Germinal center (tissue), 1 donor: ENCODE measurements at places on chromosomes 1 and 21.

DNA sequence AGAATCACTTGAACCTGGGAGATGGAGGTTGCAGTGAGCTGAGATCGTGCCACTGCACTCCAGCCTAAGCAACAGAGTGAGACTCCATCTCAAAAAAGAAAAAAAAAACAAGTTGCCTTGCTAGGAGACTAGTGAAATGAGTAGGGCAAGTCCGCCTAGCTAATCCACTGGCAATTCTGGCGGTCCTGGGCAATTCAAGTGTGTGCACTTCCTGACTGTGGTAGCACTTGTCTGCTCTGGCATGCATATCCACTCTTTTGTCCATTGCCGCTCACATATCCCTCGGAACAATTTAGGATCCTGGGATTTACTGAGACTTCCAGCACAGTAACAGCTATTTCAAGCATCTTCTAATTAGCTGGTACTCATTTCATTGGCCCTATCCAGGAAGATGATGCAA is 426.3 kb upstream of the ADGRL2 start:
- no peak for DNase-seq

- DNase-seq = no peak
These were observed 57.2 kb downstream of the TGFBR3 start for GRCh38 chr1:91828583-91829281.

DNA sequence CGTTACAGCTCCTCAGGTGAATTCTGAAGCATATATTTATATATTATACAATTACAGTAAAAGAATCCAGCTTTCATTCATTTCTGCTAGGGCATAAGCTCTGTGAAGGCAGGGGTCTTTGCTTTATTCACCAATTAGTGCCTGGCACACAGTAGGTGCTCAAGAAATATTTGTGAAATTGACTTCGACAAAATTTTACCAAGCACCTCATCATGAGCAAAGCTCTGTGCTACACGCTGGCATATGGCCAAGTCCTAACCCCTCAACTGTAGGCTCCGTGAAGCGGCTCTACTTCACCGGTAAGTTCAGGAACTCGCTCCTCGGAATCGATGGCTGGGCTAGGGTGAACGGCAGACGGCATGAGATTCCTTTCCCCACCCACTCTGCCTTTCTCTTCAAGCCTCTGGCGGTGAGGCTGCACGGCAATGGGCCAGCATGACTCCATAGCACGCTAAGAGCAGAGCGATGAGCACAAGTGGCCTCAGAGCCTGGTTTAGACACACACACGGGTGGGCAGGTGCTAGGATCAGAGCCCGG is 8.7 kb downstream of the C1orf174 start:
- no peak for DNase-seq

GRCh38 chr1:235021815-235022214 is 106.8 kb downstream of the TOMM20 start:
- no peak for DNase-seq

DNA sequence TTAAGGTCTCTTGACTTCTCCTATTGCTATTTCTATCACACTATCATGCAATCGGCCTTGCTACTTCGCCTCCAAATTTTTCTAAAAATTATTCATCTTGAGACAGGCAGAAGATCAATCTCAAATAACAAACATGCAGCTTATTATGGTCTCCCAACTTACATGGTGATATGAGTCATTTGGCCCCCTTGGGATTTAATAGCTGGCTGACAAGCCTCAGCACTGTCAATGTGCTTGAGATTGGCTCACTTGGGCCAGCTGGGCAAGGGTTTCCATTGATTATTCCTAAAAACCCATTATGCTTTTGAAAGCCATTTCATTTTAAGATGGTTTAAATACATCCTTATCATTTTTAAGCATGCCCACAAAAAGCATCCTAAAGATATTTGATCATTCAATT is 224.5 kb upstream of the NFIA start:
- no peak for DNase-seq

DNA sequence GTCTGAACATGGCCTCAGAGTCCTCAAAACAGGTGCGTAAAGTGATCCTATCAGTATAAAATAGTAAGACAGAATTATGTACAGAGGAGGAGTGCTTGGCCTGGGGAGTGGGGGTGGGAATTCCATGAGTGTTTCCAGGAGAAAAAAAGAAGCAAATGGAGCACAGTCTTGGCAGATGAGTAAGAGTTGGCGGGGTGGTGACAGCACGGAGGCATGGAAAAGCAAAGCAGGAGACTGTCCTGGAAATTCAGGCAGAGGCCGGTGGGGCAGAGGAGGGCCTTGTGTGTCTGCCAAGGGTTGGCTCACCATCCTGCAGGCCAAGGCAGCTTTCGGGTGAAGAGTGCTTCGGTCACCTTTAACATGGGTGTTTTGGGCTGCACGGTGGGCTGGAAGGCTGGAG is 63.4 kb downstream of the OPTC start:
- no peak for DNase-seq

DNA sequence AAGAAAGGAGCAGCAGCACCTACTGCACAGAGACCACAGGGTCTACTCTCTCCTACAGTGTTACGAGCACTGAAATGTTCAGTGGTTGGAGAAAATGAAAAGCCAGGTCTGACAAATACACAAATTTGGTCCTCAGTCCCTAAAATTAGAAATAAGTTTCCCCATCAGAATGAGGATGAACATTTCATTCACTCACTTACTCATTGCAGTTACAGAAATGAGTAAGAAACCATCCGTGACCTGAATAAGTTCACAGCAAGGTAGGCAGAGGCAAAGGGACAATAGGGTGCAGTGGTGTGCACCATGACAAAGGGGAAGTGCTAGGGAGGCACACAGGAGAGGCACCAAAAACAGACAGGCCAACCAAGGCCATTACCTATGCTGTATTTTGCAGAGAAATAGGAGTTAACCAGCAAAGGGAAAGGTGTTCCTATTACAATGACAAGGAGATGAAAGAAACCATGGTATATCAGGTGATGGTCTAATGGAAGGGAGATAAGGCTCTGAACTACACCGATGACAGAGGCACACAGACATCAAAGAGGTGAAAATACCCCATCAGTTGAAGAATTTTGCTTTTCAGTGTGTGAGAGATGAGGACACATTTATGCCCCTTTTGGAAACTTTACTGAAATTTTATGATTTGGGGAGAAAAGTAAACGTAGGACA is 29.4 kb downstream of the VAV3 start:
- DNase-seq = peak; percentile 63

DNA sequence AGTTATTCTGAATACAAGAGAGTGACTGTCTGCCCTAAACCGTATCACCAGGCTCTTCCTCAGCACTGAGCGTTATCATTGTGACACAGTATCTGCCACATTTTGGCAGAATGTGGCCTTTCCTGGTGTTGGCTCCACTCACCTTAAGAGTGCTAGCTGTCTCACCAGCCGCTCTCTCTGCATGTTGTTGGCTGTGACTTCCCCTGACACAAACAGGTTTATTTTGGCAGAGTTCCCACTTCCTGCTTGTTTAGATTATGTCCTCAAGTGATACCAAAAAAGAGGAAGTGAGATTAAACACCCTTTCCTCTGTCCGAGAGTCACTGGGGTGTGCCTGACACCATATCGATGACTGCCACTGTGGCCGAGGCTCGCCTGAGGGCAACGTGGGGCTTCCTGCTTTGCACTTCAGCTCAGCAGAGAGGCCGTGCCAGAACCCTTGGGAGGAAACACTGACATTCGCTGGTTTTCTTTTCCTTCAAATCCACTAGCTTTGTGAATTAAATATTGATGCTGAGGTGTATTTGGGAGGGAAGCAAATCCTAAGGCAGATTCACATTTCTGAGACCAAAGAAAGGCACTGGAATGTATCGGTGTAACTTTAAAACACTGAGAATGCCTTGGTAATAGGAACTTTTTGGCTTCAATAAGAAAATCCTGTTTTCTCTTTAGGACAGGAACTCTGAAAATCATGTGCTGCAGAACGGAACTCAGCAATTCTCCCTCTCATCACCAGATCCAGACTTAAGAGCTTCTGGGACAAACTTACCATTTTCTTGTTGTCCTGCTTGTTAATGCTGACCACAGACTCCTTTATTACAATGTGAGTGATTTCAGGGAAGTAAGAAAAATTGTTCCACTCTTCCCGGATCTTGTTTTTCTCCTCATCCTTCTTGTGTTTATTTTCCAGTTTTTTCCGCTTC is 102.1 kb downstream of the JAK1 start:
- peak; percentile 71 for DNase-seq

DNA sequence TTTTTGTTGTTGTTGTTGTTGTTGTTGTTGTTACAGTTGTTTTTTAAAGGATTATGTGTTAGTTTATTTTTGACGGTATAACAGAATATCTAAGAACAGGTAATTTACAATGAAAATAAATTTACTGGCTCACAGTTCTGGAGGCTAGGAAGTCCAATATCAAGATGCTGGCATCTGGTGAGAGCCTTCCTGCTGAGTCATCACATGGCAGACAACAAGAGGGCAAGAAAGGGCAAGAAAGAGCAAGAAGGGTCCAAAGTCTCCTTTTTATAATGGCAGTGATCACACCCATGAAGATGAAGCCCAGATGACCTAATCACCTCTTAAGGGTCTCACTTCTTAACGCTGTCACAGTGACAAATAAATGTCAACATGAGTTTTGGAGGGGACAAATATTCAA is 142.1 kb downstream of the NEGR1 start:
- DNase-seq = no peak

DNA sequence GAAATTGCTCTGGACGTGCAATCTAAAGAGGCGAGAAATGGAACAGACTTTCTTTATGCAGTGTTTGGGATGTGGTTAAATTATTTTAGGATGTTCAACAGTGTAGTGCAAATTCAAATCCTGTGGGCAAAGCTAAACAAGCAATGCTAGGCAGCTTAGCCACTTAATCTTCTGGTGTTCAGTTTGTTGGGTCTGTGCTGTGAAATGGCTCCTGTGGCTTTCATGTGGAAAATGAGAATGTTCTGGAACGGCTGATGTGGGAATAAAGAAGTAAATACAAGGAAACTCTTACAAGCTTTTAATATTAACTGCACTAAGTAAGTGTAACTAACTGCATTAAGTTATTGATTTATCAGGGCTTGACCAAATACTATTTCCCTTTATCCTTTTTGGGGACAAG is 766.6 kb downstream of the ADGRL2 start:
- no peak for DNase-seq

GRCh38 chr1:110945626-110946025 is 18.1 kb downstream of the LRIF1 start:
- no peak for DNase-seq

GRCh38 chr1:168497376-168497950 is 46.3 kb downstream of the XCL2 start:
- DNase-seq = no peak

DNA sequence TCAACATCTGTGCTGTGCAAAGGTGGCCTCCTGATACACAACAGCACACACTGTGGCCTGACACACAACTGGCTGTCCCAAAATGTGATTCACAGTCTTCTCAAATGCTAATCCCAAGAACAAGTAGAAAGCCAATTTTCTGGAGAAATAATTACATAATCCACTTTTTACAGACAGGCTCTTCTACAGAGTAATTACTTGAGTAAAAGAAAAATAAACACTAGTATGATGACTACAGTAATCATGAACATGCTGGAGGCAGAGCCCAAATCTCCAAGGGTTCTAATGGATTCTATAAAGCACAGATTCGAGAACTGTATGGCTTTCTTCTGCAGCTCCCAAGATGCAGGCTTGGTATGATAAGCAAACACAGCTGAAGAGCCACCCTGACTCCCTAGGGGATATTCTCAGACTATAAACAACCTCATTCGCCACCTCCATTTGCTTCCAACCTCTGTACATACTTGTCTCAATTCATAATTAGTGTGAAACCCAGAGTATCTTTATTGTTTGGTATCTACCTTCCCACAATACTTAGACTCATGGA is 81.9 kb downstream of the SIPA1L2 start:
- DNase-seq = no peak

GRCh38 chr1:156848461-156849150 is 10.3 kb downstream of the INSRR start:
- DNase-seq = no peak

DNA sequence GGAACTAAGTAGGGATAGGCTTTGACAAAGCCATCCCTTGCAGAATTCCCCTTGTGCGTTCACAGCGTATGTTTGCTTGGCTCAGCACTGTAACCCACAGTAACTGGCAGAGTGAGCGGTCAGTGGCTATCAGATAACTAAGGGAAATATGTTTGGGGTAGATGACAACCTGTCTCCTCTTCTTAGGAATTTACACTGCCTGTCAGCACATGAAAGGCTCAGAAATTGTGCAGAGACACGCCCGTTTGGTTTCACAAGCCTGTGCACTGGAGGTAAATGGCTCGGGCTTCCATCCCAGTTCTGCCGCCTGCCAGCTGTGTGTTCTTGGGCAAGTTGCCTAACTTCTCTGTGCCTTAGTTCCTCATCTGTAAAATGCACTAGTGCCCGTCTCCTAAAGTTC is 101.2 kb downstream of the PRDM2 start:
- no peak for DNase-seq
